ENCODE measurements at places on chromosomes 13 and 19.

- no peak for DNase-seq
Observed at GRCh38 chr13:46124531-46124966, 19.7 kb upstream of the CPB2 start.

DNA sequence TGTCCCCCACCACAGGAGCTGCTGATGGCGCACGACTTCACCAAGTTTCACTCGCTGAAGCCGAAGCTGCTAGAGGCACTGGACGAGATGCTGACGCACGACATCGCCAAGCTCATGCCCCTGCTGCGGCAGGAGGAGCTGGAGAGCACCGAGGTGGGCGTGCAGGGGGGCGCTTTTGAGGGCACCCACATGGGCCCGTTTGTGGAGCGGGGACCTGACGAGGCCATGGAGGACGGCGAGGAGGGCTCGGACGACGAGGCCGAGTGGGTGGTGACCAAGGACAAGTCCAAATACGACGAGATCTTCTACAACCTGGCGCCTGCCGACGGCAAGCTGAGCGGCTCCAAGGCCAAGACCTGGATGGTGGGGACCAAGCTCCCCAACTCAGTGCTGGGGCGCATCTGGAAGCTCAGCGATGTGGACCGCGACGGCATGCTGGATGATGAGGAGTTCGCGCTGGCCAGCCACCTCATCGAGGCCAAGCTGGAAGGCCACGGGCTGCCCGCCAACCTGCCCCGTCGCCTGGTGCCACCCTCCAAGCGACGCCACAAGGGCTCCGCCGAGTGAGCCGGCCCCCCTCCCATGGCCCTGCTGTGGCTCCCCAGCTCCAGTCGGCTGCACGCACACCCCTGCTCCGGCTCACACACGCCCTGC, 4.4 kb upstream of the NOP53 start:
- DNase-seq: no peak

DNA sequence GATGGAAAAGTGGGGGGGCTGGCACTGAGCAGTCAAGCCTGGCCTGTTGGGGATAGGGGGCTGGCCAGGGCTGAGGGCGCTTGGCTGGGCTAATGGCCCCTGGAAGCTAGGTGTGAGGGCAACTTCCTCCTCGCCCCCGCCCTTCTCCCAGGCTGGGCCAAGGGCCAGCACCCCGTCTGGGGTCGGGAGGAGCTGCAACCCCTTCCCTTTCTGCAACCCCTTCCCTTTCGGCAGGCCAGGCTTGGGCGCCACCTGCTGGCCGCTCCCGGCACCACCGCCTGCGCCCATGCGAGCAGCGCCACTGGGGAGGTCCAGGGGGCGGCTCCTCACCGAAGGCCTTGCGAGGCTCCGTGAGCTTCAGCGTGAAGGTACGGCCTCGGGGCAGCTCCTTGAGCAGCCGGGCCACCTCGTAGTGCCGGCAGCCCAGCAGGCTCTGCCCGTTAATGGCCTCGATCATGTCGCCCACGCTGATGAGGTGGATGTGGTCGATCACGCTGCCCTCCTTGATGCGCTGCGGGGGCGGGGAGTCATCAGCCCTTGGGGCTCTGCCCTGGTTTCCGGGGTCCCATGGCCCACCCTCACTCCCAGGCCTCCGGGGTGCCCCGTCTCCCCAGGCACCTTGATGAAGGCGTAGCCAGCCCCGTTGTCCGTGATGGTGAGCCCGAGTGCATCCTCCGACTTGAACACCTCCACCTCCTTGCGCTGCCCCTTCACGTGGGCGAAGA, 5.0 kb upstream of the PTGER1 start:
- DNase-seq: no peak

DNA sequence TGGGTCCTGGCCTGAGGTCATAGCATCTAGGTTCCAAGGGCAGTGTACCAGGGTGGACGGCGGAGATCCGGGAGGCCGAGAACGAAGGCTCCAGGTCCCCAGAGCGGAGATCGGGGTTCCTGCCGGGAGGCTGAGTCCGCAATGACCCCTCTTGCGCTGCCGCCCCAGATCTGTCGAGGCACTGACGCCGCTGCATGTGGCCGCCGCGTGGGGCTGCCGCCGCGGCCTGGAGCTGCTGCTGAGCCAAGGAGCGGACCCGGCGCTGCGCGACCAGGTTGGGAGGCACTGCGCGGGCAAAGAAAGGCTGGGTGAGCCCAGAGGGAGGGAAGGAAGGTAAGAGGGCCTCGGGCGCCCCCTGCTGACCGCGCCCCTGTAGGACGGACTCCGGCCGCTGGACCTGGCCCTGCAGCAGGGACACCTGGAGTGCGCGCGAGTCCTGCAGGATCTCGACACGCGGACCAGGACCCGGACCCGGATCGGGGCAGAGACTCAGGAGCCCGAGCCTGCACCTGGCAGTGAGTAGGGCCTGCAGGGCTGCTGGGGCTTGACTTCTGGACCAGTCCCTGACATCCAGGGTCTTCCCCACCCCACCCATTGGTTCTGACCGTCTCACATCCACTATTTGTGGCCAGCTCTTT, 906 bp downstream of the ANKLE1 start:
- peak; percentile 89 for DNase-seq

- DNase-seq: no peak
Observed at GRCh38 chr19:38425222-38425809, 703 bp downstream of the RASGRP4 start.

- DNase-seq: peak; percentile 89
Observed at GRCh38 chr19:42295831-42296525, 6.0 kb upstream of the PRR19 start.

DNA sequence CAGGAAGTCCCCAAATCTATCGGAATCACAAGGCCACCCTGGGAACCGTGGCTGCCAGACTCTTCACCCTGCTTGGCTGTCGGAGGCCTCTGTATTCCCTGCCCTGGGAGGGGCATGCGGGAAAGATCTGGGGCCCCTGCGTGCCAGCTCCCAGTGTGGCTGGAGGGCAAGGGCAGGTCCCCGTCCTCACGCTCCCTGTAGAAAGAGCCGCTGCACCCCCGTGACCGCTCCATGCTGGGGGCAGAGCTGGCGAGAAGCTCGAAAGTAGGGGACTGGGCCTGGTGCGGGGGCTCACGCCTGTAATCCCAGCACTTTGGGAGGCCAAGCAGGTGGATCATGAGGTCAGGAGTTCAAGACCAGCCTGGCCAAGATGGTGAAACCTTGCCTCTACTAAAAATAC, 208.4 kb upstream of the SOX1 start:
- no peak for DNase-seq

- no peak for DNase-seq
Observed at GRCh38 chr13:89763005-89763404, 1584.5 kb upstream of the MIR17HG start.

DNA sequence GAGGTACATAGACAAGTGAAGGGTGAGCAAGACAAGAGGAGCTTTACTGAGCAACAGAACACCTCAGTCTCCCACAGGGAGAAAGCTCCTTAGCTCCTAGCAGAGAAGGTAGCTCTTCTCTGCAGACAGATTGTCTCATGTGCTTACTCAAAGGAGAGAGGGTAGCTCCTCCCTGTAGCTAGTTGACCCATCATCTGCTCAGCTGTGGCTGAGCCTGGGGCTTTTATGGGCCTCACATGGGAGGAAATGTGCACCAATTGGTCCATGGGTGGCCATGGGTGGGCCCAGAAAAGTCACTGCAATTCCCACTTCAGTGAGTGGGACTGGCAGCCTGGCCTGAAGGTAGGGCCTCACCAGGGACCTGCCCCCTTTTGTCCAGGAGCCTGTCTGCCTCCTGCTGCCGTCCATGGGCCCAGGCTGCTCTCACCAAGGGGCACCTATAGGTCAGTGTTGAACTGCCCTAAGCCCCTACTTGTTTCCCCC, 246.2 kb downstream of the GPC6 start:
- DNase-seq: no peak

- no peak for DNase-seq
Observed at GRCh38 chr19:5326986-5327623, 13.5 kb downstream of the PTPRS start.

DNA sequence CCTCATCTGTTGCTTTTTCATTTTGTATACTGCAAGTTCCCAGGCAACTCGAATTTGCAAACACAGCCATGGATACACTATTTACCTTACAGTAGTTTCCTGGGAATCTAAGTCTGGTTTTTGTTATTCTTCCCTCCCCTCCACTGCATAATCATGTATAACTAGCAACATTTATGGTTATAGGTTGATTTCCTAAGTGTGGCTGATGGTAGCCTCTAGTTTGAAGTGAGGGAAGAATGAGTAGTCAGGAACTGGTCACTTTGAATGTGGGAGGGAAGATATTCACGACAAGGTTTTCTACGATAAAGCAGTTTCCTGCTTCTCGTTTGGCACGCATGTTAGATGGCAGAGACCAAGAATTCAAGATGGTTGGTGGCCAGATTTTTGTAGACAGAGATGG, at the start of gene KCNRG:
TSS of gene KCNRG (plus strand) at position 187 of the 400 bp plus-strand sequence. CDS start at position 237, 50 bp downstream.
- no peak for DNase-seq

DNA sequence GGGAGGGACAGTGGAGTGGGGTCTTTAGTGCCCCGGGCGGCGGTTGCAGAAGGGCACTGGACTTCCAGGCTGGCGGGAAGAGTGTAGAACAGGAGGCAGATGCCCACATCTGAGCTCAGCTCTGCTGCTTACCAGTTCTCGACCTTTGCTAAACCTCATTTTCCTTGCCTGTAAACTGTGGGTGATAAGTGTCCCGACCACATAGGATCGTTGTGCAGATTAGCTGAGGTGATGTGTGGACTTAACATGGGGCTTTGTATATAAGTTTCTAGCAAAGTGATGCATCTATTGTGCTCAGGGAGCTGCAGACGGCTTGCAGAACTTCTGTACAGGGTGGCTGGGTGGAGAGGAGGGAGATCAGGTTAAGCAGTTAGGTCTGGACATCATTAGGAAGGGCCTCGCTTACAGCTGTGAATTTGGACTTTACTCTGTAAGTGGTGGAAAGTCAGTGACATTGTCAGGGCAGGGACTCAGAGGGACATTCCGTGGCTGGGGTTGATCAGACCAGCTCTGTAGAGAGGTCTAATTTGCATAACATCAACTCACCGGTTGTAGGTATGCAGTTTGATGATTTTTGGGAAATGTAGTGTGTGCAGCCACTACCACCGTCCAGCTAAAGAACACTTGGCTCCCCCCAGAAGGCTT, 70.0 kb downstream of the SPATA13 start:
- no peak for DNase-seq

DNA sequence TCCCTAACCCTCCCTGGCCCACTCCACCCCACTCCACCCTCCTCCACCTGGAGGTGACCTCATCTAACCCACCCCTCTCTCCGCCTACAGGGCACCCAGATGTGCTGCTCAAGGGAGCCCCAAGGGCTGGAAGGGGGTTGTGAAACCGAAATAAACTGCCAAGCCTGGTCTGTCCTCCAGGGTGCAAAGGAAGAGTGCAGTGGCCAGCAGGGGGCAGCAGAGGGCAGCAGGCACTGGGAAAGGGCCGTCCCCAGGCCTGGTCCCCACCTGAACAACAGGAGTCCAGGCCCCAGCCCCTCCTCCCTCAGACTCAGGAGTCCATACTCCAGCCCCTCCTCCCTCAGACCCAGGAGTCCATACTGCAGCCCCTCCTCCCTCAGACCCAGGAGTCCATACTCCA, 8.4 kb upstream of the BCAM start:
- DNase-seq: peak; percentile 91

- DNase-seq: no peak
Observed at GRCh38 chr19:7442423-7442822, 46.4 kb downstream of the PEX11G start.

DNA sequence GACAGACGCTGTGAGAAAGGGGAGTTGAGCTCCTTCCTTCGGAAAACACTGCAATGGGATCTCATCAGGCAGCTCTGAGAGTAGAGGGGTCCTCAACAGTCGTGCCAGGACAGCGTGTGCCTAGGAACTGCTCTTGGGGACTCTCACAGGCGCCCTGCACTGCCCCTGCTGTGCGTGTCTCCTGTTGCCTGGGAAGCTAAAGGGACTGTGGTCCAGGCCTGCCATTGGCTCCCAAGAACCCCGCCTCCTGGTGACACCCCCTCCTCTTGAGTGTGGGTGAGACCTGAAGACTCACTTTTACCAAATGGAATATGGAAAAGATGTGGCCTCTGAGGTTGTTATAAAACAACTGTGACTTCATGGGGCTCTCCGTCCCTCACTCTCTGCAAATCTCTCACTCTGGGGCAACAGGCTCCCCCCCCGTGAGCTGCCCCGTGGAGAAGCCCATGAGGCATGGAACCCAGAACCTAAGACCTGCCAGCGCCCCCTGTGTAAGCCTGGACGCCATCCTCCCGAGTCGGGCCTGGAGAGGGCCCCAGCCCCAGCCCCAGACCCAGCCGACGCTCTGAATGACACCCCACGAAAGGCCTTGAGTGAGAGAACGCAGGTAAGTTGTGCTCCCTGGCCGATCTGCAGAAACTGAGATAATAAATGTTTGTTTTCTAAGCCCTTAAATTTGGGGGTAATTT, 302.7 kb downstream of the FGF9 start:
- DNase-seq: no peak

DNA sequence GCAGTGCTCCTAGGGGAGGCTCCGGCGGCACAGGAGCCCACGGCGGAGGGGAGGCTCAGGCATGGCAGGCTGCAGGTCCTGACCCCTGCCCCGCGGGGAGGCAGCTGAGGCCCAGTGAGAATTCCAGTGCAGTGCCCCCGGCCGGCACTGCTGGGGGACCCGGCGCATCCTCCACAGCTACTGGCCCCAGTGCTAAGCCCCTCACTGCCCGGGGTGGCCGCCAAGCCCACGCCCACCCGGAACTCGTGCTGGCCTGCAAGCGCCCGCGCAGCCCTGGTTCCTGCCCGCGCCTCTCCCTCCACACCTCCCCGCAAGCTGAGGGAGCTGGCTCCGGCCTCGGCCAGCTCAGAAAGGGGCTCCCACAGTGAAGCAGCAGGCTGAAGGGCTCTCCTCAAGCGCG, 62.2 kb downstream of the SPRY2 start:
- no peak for DNase-seq

- peak; percentile 95 for DNase-seq
Observed at GRCh38 chr19:45927565-45928261, 13.1 kb upstream of the NANOS2 start.

- DNase-seq: no peak
Observed at GRCh38 chr19:33291623-33292534, 10.5 kb downstream of the CEBPA start.

- no peak for DNase-seq
Observed at GRCh38 chr13:98910501-98910951, 67.3 kb downstream of the DOCK9 start.

GRCh38 chr13:27073186-27073585, 98.4 kb downstream of the USP12 start:
- DNase-seq: no peak

- no peak for DNase-seq
Observed at GRCh38 chr13:48784916-48785548, 131.3 kb downstream of the CYSLTR2 start.

GRCh38 chr19:1411255-1412191, 4.1 kb downstream of the DAZAP1 start:
- DNase-seq: no peak
